ENCODE measurements at places on chromosomes 3 and 15. TPM values are rescaled to one million over a fixed set of nuclear protein-coding genes. Genes with fewer than 3 reads are reported as not detected.

DNA sequence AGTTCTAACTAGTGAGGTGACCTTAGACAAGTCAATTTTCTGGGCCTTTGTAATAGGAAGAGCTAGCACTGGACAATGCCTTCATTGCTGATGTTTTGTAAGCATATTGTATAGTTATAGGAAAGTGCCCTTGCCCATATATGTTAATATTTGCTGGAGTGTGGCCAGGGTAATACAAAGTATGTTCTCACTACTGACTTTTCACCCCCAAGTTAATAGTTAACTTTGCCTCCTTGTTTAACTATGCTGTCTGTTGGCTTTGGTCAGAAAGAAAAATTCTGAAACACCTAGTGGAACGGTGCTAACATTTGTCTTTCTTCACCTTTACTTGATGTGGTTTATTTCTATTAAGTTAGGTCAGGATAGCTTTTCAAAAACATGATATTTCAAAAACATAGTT, 287.4 kb upstream of the CTNNB1 start:
- DNase-seq: no peak

The MORC1 gene
- not detected for total RNA-seq

The HYAL1 gene
- 0.25 TPM for total RNA-seq

The ADAMTSL3 gene
- not detected for total RNA-seq

GRCh38 chr3:9746330-9746729, 3.4 kb upstream of the OGG1 start:
- no peak for DNase-seq

The TPRG1 gene
- 42.4 TPM for total RNA-seq

DNA sequence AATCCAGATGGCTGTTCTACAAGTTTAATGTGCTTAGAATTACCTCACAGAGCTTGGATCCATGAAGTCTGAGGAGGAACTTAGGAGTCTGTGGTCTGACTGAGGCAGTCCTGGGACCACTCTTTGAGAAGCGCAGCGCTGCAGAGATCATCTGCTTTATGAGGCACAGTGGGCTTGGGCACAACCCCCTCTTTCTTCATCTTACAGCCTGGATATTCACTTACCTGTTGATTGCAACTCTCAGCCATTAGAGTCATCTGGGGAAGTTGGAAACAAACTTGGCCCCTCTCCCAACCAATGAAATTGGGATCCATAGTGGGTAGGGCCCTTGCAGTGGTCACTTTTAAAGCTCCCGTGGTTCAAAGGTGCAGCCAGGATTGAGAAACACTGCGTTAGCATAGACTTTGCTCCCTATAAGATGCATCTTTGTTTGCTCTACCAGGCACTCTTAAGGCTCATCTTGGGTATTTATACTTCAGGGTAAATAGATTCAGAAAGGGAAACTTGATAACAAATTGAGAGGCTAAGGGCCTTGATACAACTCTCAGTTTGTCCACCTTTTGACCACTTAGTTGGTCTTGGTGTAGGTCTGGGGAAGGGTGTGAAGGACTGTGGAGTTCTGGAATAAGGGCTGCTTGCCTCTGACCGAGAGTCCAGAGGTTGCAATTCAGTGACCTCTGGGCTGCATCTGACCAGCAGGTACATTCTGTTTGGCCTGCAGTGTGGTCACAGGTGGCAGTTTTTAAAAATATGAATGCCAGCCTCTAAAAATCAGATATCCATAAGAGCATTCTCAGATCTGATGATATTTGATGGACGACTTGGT, 22.8 kb downstream of the FEM1B start:
- no peak for DNase-seq

- no peak for DNase-seq
Observed at GRCh38 chr15:93040288-93041158, 48.5 kb downstream of the RGMA start.

The ZNF80 gene
- 5.3 TPM for total RNA-seq

- peak; percentile 42 for DNase-seq
Observed at GRCh38 chr15:32651229-32651837, 9.8 kb downstream of the SCG5 start.

DNA sequence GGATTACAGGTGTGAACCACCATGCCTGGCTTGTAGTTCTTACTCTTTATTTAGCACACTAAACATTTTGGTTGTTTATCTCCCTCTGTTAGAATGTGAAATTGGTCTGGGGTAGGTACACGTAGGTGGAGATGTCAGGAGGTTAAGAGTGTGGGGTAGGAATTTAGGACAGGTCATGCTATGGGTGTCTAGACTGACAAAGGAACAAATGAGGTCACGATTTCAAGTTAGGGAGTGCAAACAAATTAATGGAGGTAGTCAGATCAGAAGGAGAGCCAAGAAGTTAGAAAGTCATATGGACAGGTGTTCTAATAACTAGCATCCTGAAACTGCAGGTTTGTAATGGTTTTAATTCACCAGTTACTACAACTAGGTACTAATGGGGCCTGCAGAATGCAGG, 19.8 kb downstream of the CDV3 start:
- no peak for DNase-seq

The IMPG2 gene
- 0.62 TPM for total RNA-seq

The UNC13C gene
- not detected for total RNA-seq

GRCh38 chr3:186361246-186361761, 730 bp downstream of the DGKG start:
- no peak for DNase-seq

GRCh38 chr15:25054943-25055342, 100.2 kb downstream of the SNRPN start:
- DNase-seq: no peak

DNA sequence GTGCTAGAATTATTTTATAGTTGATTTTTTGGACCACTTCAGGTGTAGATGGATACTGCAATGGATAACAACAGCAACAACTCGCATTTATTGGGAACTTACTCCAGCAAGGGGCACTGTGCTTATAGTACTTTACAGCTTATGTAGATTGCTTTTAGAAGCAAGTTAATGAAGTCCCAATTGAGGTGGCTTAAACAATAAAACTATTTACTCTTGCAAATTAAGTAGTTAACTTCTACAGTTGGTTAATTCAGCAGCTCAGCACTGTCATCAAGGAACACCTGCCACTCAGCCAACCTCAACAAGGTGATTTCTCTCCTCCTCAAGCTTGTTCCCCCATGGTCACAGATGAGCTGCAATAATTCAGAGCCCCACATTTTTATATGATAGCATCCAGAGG, 124.1 kb downstream of the RASA2 start:
- no peak for DNase-seq

DNA sequence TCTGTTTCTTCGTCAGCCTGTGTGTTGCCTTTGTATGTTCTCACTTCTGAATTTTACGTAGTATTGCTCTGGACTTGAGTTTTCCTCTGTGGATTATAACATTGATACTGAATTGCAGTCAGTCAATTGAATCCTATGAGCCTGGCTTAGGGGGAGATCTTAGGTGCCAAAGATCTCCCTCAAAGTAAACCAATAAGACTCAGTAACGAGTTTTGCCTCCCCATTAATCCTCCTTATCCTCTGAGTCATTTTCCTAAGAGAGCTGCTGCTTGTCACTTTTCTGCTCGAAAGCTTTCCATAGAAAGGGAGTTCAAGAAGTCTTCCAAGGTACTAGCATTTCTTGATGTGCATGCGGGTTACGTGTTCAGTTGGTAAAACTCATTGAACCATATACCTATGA, 126.4 kb downstream of the CHDH start:
- DNase-seq: no peak

DNA sequence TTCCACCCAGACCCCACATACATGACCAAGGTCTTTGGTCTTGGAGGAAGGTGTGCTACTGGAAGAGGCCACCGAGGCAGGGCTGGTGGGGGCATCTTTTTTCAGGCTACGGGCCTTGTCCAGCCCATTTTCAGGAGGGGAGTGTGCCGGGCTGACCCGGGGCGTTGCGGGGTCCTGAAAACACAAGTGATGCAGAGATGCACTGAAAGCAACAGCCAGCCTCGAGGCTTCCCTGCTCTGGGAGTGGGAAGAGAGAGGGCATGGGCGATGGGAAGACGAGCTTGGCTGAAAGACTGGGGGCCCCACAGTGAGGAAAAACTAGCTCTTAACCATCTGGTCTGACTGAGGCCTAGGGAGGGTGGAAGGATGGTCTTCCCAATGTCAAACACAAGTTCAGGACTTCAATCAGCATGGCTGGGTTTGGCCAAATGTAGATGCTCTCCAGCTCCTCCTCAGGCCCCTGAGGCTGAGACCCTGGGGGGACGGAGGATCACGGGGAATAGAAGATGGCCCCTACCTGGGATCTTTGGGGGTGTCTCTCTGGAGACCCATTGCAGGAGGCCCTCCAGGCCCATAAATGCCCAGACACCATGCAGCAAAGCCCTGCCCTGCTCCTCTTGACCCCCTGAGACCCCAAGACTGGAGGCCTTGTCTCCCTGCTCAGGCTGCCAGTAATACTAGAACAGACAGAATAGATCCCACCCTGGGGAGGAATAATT, 38.9 kb downstream of the TLE3 start:
- peak; percentile 11 for DNase-seq

- DNase-seq: no peak
Observed at GRCh38 chr15:45674677-45675076, 39.8 kb downstream of the SQOR start.

The LNP1 gene
- 1.1 TPM for total RNA-seq

The C15orf62 gene
- 2.4 TPM for total RNA-seq

- no peak for DNase-seq
Observed at GRCh38 chr15:73388256-73388781, 19.6 kb upstream of the HCN4 start.

The PARP15 gene
- 52.8 TPM for total RNA-seq

The PTPRG gene
- total RNA-seq: not detected

- no peak for DNase-seq
Observed at GRCh38 chr3:110708156-110708555, 363.5 kb upstream of the NECTIN3 start.

- DNase-seq: no peak
Observed at GRCh38 chr15:34799149-34800101, 4.1 kb upstream of the ACTC1 start.

The RBP2 gene
- not detected for total RNA-seq

DNA sequence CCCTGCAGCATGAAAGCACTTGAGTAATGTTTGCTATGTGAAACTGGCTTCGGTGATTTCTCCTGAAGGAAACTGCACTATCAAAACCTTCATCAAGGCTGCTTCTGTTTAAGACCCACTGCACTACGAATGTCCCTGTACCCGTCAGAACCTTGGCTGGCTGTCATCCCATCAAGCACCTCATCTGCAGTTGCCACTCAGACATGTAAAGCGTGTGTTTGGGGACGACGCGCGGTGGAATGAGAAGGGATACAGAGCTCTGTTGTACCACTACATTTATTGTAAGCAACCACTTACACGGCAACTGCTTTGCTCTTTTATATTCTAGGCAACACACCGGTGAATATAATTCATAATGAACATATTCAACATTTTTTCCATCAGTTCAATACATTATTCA, 147.6 kb downstream of the TIGIT start:
- no peak for DNase-seq

DNA sequence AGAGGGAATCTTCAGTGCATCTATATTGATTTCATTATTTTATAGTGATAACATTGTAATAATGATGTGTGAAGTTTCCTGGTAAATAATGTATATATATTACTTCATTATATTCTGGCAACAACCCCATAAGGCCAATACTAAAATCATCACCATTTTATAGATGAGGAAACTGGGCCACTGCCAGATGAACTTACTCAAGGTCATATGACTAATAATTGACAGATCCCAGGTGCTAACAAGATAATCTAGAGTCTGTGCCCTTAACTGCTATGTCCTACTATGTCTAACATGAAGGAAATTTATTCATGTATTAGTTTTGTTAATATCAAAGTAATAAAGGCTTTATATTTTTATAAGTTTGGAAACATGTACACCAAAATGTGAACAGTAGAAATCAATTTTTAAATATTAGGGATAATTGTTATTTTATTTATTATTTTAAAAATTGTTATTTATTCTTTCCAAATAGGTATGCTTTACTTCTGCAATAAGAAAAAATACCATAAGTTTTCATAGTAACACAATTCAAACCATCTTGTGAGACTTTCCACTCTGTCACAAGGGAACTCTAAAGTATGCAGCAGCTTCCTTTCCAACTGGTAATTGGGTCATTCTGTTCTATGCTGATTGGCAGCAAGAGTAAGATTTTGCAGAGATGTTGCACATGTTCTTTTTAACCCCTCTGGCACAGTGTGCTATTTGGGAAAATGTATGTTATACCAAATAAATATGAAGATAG, 90.8 kb upstream of the CMC1 start:
- DNase-seq: no peak

The CLDN18 gene
- total RNA-seq: not detected

All from activated naive CD8-positive, alpha-beta T cell treated with anti-CD3 and anti-CD28 coated beads, Interleukin-2, amount 10 ng/mL, durations not matched to agents 7 days and 5 days (primary cell).